Stomach (tissue), 19 donors: ENCODE measurements at places on chromosomes 2 and 18. TPM values are rescaled to one million over a fixed set of nuclear protein-coding genes. Genes with fewer than 3 reads are reported as not detected.

DNA sequence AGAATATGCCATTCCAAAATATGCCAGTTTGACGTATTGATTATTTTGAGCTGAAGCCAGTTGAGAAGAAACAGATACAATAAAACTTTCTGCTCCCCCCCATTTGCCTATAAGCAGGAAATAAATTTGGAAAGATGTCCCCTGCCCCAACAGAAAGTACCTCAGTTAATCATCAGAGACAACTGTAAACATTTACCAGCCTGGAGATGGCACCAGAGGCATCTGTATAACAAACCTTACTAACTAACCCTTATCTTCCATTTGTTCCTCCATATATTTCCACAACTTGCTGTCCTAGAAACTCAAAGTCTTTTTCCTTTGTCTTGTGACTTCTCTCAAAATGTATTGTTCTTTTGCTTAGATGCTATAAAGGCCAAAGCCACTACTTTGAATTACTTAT, 93.8 kb downstream of the AKAIN1 start:
- no peak for DNase-seq

Gene EFEMP1
- 18.4 TPM for polyA plus RNA-seq

DNA sequence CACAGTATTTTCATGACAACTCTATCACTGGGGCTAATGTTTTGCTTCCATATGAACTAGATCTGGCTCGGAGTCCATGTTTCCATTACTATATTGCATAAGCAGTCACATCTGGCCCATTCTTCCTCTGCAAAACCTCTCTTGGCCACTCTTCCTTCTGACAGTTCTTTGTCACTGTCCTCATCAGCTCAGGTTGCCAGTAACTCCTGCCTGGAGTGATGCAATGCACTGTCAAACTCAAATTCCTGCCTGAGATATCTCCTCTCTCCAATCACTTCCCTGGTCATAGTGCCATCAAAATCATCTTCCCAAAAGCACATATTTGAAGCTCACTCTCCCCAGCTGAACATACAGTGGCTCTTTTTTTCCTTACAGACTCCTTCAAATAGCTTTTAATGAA, 66.1 kb downstream of the COLEC12 start:
- DNase-seq: no peak

GRCh38 chr2:120768112-120769048, 32.7 kb downstream of the GLI2 start:
- DNase-seq: no peak

DNA sequence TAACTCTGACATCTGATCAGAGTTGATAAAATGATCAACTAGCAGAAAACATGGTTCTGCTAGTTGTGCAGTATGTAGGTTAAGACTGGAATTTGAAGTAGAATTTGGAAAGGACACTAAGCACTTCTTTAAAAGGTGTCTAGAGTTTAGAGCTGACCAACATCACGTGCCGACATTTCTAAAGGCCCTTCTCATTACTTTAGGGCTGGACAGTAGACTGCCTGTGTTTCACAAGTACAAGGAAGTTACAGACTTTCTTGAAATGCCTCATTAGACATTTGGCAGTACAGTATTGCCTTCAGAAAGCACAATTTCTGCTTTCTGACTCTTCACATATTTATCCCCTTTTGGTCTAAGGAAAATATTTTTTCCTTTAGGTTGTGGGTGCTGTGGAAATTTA, 255.3 kb downstream of the ZNF385B start:
- DNase-seq: no peak

- peak; percentile 46 for DNase-seq
Observed at GRCh38 chr2:109324861-109325260, 195.9 kb downstream of the SH3RF3 start.

Gene SEMA4C
- 15.8 TPM for polyA plus RNA-seq

Gene PCARE
- not detected for polyA plus RNA-seq

GRCh38 chr2:166406374-166406773, 30.6 kb upstream of the SCN9A start:
- no peak for DNase-seq
